Brain (organoid and tissue), 16 donors: ENCODE measurements at places on chromosomes 7 and 10. TPM values are rescaled to one million over a fixed set of nuclear protein-coding genes. Genes with fewer than 3 reads are reported as not detected.

The CPED1 gene
- 0.22 TPM for polyA plus RNA-seq

The MKX gene
- polyA plus RNA-seq: 0.61 TPM

The FANK1 gene
- 1.2 TPM for polyA plus RNA-seq

The CROT gene
- 2.0 TPM for polyA plus RNA-seq

The ASB15 gene
- not detected for polyA plus RNA-seq

The ACTL6B gene
- polyA plus RNA-seq: 101 TPM

The WIPF3 gene
- 17.6 TPM for polyA plus RNA-seq

The INTS1 gene
- polyA plus RNA-seq: 102 TPM

GRCh38 chr7:112881-113280 lies 79.5 kb upstream of the FAM20C start:
- no peak for DNase-seq

GRCh38 chr10:72800000-72800740 lies 93.4 kb upstream of the OIT3 start:
- DNase-seq: no peak

- DNase-seq: no peak
These were observed 556.5 kb upstream of the LRRN3 start for GRCh38 chr7:110534241-110534931.

GRCh38 chr10:34405611-34406462 lies 409.3 kb downstream of the PARD3 start:
- no peak for DNase-seq

DNA sequence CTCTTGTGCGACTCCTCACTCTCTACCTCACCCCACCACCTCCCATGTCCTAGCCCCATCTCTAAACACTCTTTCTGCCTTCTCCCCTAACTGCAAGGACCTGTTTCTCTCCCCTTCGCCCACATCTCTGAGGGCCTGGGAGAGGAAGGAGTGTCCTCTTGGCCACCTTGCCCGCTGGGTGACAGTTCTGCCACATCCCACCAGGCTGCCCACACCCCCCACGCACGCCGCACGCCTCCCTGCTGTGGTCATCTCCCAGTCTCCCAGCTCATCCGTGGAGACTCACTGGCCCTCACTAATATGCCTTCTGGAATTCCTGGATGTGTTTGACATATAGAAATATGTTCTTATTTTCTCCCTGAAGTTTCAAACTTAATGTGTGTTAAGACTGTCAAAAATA lies 48.5 kb downstream of the GRB10 start:
- no peak for DNase-seq

DNA sequence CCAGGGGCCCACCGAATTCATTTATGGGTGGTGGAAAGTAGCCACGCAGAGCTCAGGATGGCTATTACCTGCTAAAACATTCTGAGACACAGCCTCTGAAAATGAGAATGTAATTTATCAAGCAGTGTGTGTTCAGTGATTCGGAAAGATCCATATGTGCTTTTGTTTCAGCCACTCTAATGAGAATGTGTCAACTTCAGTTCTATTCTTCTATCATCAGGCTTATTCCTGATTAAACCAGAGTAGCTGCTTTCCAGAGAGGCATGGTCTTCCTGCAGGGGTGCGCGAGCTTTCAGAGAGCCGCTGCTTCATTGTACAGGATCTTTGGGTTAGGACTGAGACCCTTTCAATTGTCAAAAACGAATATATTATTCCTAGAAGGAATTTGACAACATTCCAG lies 167.6 kb downstream of the OTUD1 start:
- no peak for DNase-seq

DNA sequence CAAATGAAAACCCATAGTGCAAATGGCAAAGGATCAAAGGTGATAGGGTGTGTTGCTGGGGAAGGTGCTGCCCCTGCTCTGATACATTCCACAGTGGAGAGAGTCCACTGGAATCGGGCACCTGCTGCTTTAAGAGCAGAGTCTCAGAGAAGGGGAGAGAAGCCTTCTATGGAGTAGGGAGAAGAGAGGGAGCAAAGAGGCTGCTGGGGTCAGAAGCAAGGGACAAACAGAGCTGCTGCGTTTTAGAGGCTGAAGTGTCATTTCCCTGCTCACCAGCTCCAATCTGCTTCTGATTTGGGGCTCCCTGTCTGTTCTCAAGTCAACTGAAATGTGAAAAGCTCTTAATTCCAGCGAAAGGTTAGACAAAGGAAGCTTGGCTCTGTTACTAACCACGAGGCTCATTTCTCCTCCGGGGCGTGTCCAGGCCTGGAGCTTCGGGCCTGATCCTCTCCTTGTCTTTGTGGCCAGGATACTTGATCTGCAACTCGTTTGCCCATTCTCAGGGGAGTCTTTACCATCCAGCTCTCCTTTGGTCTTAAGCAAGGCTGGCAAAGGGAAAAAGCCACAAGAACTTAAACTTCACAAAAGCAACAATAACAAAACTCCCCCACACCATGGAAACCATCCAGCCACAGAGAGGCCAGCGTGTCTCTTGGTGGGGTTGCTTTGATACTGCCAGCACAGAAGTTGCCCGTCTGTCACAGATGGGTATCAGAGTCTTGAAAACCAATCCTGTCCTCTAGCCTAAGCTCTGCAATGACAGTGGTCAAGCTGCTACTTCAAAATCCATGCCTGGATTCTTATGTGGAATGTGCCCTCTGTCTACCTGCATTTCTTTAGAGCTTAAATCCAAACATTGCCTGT lies 692.6 kb downstream of the SUGCT start:
- peak; percentile 22 for DNase-seq

GRCh38 chr7:46157931-46158330 lies 236.9 kb upstream of the IGFBP3 start:
- DNase-seq: no peak

DNA sequence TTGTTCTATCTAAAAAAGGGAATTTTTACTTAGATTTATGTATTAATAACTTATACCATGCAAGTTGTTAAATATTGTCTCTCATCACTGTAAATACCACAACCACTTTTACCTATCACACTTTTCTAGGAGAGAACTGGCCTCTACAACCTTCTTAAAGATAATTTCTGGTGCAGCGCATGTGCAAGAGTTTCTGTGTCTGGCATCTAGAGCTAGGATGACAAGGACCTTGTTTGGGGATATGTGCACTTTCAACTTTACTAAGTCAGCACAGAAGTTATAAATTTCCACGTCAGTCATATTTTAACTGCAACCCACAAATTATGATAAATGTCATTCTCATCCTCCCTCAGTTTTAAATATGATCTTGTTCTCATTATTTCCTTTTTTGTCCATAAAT lies 156.9 kb upstream of the ADCY1 start:
- no peak for DNase-seq

DNA sequence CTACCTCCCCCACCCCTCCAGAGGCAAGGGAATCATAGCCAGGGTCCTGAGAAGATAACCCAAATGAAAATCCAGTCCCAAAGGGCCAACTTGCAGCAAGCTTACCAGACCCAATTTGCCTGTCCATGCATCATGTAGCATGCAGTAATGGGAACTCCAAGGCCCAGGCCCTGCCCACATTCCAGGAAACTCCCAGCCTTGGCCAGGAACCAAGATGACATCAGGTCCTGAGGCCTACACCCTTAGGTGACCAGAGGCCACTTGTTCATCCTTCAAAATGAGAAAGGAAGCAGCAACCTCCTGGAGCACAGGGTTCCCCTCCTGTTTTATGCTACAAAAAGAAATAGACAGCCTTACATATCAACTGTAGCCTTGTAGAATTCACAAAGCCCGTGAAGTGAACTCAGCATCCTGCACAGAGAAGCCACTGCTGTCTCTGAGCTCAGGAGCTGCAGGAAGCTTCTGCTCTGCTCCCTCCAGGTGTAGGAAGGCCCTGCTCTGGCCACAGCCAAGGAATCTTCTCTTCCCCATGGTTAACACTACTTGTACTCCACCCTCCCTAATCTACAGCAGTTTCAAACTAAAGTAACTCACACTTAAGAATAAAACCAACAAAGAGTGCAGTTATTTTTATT lies 30.3 kb upstream of the GRB10 start:
- no peak for DNase-seq

GRCh38 chr10:47374611-47375536 lies 9.2 kb downstream of the ZNF488 start:
- DNase-seq: no peak

GRCh38 chr7:134024739-134025138 lies 102.4 kb upstream of the LRGUK start:
- no peak for DNase-seq

GRCh38 chr7:51346126-51346525 lies 29.5 kb upstream of the COBL start:
- DNase-seq: peak; percentile 23

DNA sequence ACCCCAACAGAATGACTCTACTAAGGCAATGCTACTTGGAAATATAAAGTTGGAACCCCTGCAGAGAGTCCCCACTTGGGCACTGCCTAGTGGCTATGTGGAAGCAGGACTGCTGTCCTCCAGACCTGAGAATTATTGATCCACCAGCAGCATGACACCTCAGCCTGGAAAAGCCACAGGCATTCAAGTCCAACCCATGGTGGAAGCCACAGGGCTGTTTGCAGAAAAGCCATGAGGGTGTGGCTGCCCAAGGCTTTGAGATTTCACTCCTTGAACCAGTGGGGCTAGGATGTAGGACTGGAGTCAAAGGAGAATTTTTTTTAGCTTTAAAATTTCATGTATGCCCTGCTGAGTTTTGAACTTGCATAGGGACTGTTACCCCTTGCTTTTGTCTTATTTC lies 13.6 kb upstream of the GHRHR start:
- no peak for DNase-seq

GRCh38 chr7:90067171-90067570 lies 87.1 kb upstream of the STEAP1 start:
- DNase-seq: no peak

GRCh38 chr10:100022403-100022802 lies 12.7 kb upstream of the DNMBP start:
- no peak for DNase-seq

DNA sequence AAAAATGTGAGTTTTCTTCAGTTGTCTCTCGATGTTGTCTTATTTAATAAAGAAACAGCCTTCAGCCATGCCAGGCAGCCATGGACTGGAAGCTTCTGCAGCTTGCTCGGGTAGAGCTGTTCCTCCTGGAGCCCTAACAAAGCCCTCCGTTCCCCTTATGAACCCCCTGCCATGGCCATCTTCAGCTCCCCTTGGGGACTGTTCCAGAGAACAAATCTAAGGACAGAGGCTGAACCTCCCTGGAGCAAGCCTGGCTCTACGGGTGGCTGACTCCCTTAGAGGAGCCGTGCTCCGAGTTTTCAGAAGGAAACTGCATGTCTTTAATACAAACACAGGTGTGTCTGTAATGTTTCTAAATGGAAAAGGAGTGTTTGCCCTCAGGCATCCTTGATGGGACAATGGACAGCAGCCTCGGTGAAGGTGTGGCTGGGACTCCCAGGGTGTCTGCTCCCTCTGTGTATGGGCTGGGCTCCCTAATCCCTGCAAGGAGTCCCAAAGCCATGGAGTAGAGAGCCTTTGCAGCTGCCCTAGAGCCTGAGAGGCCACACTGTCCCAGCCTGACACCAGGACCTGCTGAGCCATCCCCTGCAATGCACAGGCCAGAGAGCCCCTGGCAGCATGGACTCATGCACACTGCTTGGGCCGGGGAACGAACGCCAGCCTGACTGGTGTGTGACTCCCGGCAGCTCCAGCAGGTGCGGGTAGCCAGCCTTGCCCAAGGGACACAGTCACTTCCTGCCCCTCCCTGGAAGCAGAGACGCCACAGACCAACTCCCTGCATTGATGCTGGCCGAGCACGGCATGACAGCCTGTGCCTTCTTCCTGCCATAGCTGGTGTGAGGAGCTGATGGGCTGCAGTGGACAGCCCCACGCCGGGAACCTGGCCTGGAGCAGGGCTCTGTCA lies 381.8 kb downstream of the TCERG1L start:
- DNase-seq: no peak

DNA sequence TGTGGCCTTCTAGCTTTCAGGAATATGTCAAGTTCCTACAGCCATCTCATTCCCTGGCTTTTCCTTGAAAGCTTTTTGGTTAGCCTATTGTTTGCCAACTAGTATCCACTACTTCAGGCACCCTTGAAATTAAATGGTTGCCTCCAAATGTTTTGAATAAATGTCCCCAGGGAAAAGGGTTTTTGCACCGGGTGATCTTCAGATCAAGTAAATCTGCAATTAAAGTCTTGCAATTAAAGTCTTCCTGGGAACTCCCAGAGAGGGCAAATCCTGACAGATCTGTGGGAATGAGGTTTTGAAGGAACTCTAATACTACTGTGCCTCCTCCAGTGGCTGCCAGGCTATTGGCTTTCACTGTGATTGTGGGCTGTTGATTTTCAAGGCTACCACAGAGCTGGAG lies 17.7 kb upstream of the ZNRF2 start:
- DNase-seq: no peak

DNA sequence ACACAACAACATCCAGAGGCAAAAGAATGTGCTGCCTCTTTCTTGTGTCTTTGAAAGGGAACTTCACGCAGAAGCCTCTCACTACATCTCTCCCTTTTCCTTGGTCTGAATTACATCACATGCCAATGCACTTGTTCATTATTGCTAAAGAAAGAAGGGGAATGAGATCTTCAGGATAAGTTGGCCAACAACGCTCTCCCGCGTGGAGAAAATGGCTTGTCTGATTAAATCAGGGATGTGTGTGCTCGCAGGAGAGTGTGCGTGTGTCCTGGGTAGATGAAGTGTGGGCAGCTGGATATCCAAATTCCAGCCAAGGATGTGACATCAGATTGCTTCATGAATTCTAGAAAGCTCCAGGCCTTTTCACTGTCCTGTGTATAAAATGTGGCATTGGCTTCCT lies 541.6 kb upstream of the FZD8 start:
- DNase-seq: no peak

DNA sequence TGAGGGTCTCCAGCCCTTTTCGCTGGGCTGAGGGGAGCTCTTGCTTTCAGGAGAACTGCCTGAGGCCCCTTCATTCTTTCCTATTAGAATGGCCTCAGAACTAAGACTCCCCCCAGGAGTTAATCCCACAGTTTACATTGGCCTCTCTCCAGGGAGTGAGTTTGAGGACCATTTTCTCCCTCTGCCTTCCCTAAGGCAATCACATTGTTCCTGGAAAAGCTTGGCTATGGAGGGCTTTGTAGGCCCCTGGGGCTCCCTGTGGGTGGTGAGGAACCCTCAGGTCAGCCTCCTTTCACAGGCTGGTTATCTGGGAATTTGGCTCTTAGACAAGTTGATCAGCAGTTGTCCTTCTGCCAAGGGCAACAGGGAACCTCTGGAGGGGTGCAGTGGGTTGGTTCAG lies 343.7 kb downstream of the RPS24 start:
- peak; percentile 44 for DNase-seq

- DNase-seq: no peak
These were observed 19.9 kb downstream of the HABP2 start for GRCh38 chr10:113572520-113573290.

DNA sequence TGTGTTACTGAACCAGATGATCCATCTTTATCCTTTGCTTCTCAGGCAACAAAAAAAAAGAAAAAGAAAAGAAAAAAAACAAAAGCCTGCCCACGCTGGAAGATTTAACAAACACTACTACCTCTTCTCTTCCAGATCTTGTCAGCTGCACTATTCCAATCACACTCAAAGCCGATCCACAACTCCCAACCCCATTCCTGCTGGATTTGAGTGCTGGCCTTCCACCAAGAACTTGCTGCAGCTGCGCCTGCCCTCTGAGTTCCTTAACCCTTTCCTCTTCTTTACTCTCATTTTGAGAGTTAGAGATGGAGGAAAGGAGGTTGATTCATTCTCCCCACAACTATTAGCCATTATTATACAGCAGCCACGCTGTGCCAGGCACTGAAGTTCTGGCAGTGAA lies 16.0 kb upstream of the ITGA8 start:
- peak; percentile 59 for DNase-seq
